ENCODE measurements at places on chromosomes 1 and 21.
A peak's percentile ranks its signal among the peaks of the same experiment; 100 is the strongest.

DNA sequence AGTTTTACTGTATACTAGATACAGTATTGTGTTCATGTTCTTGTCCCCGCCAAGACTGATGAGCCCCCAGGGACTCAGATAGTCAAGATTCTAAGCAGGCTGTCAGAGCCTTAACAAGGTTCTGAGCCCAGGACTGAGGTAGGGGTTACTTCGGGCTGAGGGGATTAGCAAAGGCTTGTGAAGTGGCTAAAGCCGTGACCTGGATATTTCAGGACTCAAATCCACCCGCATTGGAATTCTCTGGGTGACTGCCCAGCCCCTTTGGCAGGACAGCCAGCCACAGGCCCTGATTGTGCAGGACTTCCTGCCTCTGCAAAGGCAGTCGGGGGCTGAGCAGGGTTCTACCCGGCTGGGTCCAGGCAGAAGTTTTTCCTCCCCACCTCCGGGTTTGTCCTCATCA, at the start of gene PLA2G5:
Gene PLA2G5, plus strand, starts transcription at position 321 of the 400 bp plus-strand sequence. CDS start 14,637 bp downstream, outside the sequence.
- no peak for DNase-seq

GRCh38 chr1:204991342-204991844, 51.6 kb upstream of the CNTN2 start:
- DNase-seq: no peak

- DNase-seq: no peak
These were observed 21.9 kb downstream of the MCOLN2 start for GRCh38 chr1:84975035-84975434.

GRCh38 chr1:160474392-160475242, 48.4 kb downstream of the SLAMF6 start:
- DNase-seq: no peak

- no peak for DNase-seq
These were observed 20.8 kb downstream of the FAM177B start for GRCh38 chr1:222757646-222758268.

GRCh38 chr1:14120895-14121294, 420.9 kb downstream of the PRDM2 start:
- no peak for DNase-seq

- no peak for DNase-seq
These were observed 37.8 kb downstream of the GABPB2 start for GRCh38 chr1:151108331-151108730.

DNA sequence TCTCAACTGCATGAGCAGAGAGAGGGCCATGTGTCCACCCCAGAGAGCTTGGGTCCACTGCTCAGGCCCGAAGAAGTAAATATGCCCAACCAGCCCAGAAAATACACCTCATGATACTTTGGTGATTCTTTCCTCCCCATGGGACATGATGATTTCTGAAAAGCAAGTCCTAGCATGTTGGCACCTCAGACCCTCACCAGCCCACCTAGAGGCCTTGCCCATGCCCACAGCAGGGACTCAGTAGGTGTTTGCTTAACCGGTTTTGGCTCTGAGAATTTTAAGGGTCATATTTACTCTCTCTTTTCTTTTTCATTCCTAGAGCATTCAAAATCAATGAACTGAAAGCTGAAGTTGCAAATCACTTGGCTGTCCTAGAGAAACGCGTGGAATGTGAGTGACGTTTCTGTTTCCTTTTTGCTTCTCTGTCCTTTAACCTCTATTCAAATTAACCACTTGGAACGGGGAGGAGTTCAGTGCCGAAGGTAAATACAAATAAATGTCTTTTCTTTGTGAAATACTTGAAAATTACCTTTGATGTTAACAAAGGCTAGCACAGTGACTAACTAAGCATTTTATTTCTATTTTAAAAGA, 79.7 kb downstream of the PDE9A start:
- no peak for DNase-seq

DNA sequence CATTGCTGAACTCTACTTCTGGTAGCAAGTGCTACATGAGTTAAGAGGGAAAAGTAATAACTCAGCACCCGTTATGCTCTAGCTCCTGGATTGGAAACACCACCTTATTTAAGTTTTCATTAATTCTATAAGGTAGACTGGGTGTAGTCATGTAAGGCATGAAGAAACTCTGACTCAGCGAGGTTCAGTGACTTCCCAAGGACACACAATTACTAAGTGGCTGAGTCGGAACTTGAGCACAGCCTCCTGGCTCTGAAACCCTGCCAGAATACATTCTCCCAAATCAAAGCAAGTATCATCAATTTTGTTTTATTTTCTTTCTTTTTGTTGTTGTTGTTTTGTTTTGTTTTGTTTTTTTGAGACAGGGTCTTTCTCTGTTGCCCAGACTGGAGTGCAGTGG, 29.1 kb upstream of the SCCPDH start:
- no peak for DNase-seq

DNA sequence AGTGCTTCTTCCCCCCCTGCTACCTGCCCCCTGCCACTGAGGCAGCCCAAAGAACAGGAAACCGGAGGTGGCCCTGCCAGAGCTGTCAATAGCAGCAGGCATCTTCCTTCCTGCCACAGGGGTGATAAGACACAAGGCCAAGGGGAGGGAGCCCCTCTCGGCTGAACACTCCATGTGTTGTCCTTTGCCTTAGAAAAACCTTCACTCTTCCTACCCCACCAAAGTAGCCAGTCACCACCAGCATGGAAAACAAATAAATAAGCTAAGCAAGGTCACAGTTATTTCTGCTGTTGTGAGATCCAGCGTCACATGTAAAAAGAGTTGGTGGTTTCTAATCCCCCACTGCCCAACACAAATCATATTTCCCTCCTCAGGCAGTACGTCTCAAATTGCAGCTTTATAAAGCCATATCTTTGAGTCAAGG, 104.8 kb upstream of the DPT start:
- no peak for DNase-seq

DNA sequence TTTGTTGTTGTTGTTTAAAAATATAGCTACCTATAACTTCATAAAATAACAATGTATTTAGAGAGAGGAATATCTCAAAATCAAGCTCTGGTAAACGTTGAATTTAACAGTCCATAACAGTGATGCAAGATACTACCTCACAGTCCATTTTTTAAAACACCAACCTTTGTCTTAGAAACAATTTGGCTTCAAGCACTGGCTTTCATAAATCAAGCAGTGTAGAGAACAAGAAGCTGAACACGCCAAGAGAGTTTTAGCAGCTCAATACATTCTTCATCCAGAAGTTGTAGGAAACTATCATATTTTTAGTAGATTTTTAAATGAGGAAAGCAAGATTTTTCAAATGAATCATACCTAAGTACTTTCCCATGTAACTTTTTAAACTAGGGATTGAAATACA, 334.3 kb upstream of the ADAMTS5 start:
- DNase-seq: no peak

- no peak for DNase-seq
These were observed 114.2 kb downstream of the BCAR3 start for GRCh38 chr1:93567255-93567918.

DNA sequence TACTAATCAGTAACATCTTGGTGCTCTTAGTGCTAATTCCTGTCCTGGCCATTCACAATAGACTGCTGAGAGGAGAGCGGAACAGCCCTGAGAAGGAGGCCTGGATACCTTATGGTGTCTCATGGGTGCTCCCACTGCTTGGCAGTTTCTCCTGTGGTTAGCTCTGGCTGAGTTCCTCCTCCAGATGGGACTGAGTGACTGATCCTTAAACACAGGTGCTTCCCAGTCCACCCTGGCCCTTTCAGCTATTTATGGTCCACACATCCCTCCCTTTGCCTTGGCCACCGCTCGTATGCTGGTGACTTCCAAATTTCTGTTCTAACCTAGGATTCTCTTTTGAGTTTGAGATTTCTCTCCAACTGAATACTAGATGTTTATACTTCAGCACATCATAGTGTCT, 157.0 kb upstream of the CACNA1E start:
- no peak for DNase-seq

DNA sequence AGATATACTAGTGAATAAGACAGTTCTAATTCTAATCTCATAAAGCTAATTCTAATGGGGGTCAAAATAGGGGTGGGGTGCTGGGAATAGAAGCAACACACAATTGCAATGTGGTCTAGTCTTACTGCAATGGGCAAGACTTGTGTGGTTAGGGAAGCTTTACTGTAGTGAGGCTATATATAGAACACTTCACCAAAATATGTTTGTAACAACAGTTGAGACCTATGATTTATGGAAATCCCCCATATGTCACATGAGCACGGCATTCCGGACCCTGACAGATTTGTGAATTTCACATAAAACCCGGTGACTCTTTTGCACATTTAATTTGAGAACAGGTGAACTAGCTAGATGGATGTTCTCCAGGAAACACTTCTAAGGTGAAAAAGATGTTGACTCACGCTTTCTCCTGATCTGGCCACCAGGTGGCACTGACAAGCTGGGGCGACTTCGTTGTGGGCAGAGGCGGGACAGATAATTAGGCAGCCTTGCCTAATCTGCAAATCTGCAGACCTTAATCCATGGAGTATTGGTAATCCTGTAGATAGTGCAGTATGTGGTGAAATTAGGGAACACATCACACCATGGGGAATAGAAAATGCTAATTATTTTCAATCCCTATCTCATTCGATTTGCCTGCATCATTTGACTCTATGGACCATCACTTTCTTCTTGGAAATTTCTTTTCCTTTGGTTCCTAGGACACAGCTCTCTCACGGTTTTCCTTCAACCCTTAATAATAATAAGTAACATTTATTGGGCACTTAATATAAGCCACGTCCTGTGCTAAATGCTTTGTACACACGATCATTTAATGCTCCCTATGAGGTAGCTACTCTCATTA, 37.7 kb downstream of the KIAA0040 start:
- peak; percentile 70 for DNase-seq

GRCh38 chr1:239458144-239458500, 71.8 kb downstream of the CHRM3 start:
- DNase-seq: no peak

GRCh38 chr1:230499496-230499895, 73.4 kb upstream of the PGBD5 start:
- DNase-seq: no peak

- DNase-seq: no peak
These were observed 99.6 kb downstream of the RUNX1 start for GRCh38 chr21:34949499-34949898.

GRCh38 chr1:6969762-6970161, 184.5 kb downstream of the CAMTA1 start:
- no peak for DNase-seq

GRCh38 chr1:243325305-243325890, 69.6 kb downstream of the SDCCAG8 start:
- DNase-seq: no peak

- no peak for DNase-seq
These were observed 99.8 kb downstream of the UCK2 start for GRCh38 chr1:165927169-165927568.

- DNase-seq: no peak
These were observed 326.2 kb downstream of the COL11A1 start for GRCh38 chr1:102782144-102782543.

- DNase-seq: no peak
These were observed 805 bp downstream of the CYB5R1 start for GRCh38 chr1:202966006-202966898.

DNA sequence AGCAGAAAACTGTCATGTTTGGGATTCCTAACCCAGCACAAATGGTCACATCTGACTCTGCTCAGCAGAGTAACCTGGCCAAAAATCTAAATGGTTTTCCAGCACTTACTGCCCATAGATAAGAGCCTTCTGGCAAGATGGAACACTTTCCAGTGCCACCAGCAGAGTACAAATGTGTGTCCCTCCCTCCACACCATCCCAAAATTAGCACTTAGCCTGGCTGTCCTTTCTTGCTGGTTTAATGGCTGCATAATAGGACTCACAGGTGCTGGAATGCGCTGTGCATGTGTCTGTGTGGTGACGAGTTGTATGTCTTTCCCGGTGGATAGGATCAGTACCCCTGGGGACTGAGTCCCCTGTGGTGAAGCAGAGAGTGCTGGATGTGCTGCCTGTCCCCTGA, 49.8 kb upstream of the GJB5 start:
- DNase-seq: no peak

DNA sequence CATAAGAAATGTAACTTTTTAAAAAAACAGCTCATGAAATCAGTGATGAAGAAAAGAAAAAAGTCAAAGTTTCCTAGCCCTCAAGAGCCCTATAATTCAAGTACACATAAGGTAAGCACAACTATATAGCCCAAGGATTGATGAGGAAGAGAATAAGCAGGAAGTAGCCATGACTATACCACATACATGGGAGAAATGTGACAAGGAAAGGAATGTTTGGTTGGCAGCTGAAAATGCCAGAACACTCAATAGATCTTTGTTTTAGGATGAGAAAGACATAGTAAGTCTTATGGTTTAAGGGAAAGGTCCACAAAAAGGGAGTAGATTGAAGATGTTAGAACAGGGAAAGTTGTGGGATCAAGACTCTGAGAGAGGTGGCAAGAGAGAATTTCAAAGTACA, 5.7 kb downstream of the DOCK7 start:
- no peak for DNase-seq

DNA sequence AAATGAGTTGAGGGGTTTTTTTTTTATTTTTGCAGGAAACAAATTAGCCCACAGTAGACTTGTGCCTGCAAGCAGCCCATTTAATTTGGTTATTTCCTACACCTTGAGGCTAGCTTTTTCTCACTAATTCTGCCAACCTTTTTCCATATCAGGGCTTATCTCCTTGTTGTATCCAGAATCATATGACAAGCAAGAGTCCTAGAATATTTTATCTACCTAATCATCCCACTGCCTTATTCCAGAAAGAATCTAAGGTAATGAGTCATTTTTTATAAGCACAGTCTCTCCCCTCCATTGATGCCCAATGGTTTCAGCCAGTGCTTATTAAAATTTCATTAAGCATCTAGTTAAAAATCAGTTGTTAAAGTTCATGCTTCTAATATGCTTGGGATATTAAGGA, 324.1 kb downstream of the BARHL2 start:
- DNase-seq: no peak

DNA sequence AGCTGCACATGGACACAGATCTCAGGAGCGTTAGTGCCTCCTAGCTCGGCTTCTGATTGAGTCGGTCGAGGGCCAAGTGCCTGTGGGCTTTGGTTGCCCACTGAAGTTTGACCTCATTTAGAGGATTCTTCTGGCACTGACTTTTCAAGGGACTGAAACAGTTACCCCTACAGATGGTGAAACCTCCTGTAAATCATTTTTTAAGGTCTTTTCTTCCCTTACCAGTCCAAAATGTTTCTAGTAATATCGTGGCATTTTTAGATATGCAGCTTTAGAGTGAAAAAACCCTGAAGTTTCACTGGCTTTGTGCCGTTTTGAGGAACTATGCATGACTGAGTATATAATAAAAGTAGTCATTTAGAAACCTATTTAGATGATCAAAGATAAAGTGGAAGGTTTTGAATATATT, 34.7 kb upstream of the L1TD1 start:
- no peak for DNase-seq

DNA sequence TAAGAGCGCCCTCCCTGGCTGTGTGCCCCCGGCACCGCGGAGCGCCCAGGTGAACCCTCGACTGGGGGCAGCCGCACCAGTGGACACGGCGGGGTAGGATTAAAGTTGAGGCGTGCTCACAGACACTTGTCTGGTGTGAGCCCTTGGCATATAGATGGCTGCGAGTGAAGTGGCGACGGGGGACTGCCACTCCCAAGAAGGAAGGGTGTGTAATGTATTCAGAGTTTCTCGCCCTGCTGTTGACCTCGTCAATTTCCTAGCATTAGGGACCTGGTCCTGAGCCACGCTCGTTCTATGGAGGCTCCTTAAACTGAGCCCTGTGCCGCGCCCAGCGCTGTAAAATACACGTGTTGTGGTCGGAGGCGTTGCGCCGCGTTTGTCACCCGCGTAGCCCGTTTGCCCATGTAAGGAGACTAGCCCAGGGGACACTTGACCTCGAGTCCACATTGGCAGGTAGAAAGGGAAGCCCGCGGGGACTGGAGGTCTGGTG, 554 bp downstream of the EVA1C start:
- no peak for DNase-seq

- DNase-seq: no peak
These were observed 64.6 kb downstream of the LHX4 start for GRCh38 chr1:180294711-180295110.

Measured in stimulated activated CD4-positive, alpha-beta T cell treated with anti-CD3 and anti-CD28 coated beads, Interleukin-12 subunit alpha, Interleukin-12 subunit beta, amount 100 ng/mL, for 24 hours (primary cell).